ENCODE measurements at places on chromosomes 3 and 15.

GRCh38 chr15:77126529-77127326 is 55.8 kb upstream of the TSPAN3 start:
- H3K36me3 ChIP-seq: peaks cover 15% of the 10 kb centered on the region
- peak overlapping the region; percentile 45 for H3K27ac ChIP-seq
- H3K4me3 ChIP-seq: no peak overlapping the region
- no peak for DNase-seq
- peaks cover 49% of the 10 kb centered on the region for H3K4me1 ChIP-seq
- H3K27me3 ChIP-seq: no peaks in the 10 kb centered on the region

DNA sequence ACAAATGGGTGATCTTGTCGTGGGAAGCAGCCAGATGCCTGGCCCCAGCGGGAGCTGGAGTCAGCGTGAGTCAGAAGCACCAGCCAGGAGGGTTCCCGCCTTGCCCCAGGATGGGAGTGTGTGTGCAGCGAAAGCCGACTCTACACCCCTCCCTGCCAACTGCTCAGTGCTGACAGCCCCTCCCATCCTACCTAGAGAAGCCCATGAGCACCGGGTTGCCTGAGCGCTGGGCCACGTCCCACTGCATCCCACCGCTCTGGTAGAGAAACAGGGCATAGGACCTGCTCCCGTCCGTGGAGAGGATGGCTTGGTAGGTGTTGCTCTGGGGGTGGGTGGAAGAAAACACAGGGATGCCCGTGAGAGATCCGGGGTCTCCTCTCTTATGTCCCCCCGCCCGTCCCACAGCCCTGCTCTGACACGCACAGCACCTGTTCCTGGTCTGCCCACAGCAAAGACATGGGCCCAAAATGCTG is 42.9 kb downstream of the MUC4 start:
- H3K4me3 ChIP-seq: no peak overlapping the region
- no peak for DNase-seq
- H3K27ac ChIP-seq: no peak overlapping the region
- H3K36me3 ChIP-seq: no peaks in the 10 kb centered on the region
- no peaks in the 10 kb centered on the region for H3K4me1 ChIP-seq
- peaks cover 30% of the 10 kb centered on the region for H3K27me3 ChIP-seq

DNA sequence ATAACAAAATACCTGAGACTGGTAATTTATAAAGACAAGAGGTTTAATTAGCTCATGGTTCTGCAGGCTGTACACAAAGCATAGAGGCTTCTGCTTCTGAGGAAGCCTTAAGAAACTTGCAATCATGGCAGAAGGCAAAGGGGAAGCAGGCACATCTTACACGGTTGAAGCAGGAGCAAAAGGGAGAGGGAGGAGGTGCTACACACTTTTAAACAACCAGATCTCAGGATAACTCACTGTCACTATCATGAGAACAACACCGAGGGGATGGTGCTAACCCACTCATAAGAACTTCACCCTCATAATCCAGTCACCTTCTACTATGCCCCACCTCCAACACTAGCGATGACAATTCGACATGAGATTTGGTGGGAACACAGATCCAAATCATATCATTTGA is 54.4 kb downstream of the ATP8B4 start:
- DNase-seq: no peak
- H3K27me3 ChIP-seq: no peaks in the 10 kb centered on the region
- H3K4me3 ChIP-seq: no peak overlapping the region

GRCh38 chr3:170021083-170021482 is 16.7 kb upstream of the GPR160 start:
- H3K4me3 ChIP-seq: no peak overlapping the region
- DNase-seq: no peak
- peaks cover 11% of the 10 kb centered on the region for H3K27me3 ChIP-seq
- no peaks in the 10 kb centered on the region for H3K4me1 ChIP-seq
- no peak overlapping the region for H3K27ac ChIP-seq

DNA sequence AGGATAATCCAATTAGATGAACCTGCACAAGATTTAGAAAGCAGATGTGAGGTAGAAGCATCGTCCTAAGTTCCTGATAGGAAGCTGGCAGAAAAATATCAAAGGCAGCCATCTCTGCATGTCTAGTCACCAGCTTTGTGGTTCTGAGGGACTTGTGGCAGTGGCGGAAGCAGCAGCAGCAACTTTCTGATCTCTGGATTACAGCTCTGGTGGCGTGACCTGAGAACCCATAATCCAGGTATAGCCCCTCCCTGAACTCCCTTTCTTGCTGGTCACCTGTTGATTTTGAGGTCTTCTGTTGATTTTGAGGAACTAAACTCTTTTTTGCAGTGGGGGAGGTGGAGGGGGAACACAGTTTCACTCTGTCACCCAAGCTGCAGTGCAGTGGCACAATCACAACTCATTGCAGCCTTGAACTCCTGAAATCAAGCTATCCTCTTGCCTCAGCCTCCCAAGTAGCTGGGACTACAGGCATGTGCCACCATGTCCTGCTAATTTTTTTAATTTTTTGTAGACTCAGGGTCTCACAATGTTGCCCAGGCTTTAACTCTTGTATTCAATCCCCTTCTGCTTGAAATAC is 7.9 kb downstream of the FSIP1 start:
- H3K4me1 ChIP-seq: peaks cover 12% of the 10 kb centered on the region
- H3K27ac ChIP-seq: no peak overlapping the region
- H3K27me3 ChIP-seq: no peaks in the 10 kb centered on the region
- no peaks in the 10 kb centered on the region for H3K36me3 ChIP-seq
- no peak overlapping the region for H3K4me3 ChIP-seq
- DNase-seq: no peak

- no peaks in the 10 kb centered on the region for H3K27me3 ChIP-seq
- H3K27ac ChIP-seq: peak overlapping the region; percentile 4
- no peak for DNase-seq
- peaks cover 51% of the 10 kb centered on the region for H3K4me1 ChIP-seq
- peaks cover 95% of the 10 kb centered on the region for H3K36me3 ChIP-seq
Observed at GRCh38 chr3:57923101-57923500, 85.1 kb upstream of the FLNB start.

GRCh38 chr15:88805031-88805780 is 2.0 kb downstream of the ACAN start:
- H3K36me3 ChIP-seq: no peaks in the 10 kb centered on the region
- no peak for DNase-seq
- H3K27ac ChIP-seq: no peak overlapping the region

- H3K27ac ChIP-seq: no peak overlapping the region
- no peak for DNase-seq
- no peak overlapping the region for H3K4me3 ChIP-seq
- no peaks in the 10 kb centered on the region for H3K36me3 ChIP-seq
- H3K27me3 ChIP-seq: no peaks in the 10 kb centered on the region
Observed at GRCh38 chr3:66673293-66673692, 172.5 kb upstream of the LRIG1 start.

DNA sequence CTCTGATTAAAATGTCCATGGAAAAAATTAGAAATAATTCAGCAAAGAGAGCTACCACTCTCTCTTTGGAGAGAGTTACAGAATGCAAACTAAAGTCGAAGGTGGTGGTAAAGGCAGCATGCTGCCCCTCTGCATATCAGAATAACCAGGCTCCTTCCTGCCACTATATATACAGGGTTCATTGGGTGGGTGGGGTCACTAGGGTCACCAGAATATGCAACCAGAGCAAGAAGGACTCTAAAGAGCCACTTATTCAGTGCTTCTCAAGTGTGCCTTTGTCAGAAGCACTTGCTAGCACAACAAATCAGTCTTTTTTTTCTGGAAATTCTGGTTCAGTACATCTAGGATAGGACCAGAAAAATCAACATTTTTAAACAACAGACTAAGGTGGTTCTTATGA is 70.0 kb downstream of the MTHFS start:
- H3K27ac ChIP-seq: no peak overlapping the region
- H3K4me1 ChIP-seq: no peaks in the 10 kb centered on the region
- DNase-seq: no peak
- peaks cover 6% of the 10 kb centered on the region for H3K36me3 ChIP-seq
- H3K27me3 ChIP-seq: no peaks in the 10 kb centered on the region
- H3K4me3 ChIP-seq: no peak overlapping the region

DNA sequence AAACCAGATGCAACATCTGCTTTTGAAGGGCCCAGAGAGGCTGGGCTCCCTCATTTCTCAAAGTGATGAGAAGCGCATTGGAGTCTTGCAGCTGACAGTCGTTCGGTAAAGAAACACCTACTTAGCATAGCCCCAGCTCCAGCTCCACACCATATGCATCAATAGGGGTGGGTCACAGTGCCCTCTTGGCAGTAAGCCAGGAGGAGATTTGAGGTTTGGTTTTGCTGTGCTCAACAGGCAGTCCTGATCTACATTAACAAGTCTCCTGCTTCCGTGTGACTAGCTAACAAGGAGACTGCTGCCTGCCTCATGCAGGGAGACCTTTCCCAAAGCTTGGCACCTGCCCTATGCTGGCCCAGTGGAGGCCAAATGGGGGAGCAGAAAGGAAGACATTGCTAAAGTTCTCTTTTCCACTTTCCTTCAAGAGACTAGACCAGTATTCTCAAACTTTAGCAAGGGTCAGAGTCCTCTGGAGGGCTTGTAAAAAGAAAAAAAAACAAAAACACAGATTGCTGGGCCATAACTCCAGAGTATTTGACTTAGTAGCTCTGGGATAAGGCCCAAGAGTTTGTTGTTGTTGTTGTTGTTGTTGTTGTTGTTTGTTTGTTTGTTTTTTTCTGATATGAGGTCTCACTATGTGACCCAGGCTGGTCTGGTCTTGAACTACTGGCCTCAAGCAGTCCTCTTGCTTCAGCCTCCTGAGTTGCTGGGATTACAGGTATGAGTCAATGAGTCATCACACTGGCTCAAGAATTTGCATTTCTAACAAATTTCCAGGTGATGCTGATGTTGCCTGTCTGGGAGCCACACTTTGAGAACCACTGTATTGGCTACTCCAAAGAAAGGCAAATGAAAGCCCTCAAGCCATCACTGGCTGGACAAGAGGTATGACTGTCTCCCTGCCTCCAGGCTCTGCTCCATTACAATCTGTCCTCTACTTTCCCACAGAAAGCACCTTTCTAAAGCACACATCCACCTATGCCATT is 294.9 kb downstream of the RORA start:
- H3K27ac ChIP-seq: no peak overlapping the region
- no peaks in the 10 kb centered on the region for H3K36me3 ChIP-seq
- no peaks in the 10 kb centered on the region for H3K4me1 ChIP-seq
- no peaks in the 10 kb centered on the region for H3K27me3 ChIP-seq
- DNase-seq: no peak

- H3K4me1 ChIP-seq: no peaks in the 10 kb centered on the region
- no peak for DNase-seq
- no peak overlapping the region for H3K4me3 ChIP-seq
- no peaks in the 10 kb centered on the region for H3K36me3 ChIP-seq
- no peak overlapping the region for H3K27ac ChIP-seq
Observed at GRCh38 chr15:98443526-98443925, 204.8 kb upstream of the IGF1R start.

DNA sequence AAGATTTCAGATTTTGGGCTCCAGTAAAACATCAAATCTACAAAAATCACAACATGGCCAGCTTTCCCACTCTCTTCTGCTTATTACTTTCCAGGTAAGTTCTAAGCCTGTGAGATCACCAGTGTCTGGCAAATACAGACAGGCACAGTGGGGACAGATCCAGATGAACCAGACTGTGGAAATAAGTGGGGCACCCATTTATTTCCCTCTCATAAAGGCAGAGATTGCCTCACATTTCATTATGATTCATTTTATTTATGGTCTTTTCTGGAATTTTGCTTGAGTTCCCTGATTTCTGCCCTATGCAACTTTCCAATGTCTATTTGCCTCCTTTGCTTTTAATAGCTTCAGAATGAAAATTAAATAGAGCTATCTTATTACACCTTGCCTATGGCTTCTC is 66.8 kb downstream of the GREM1 start:
- peaks cover 3% of the 10 kb centered on the region for H3K27me3 ChIP-seq
- no peaks in the 10 kb centered on the region for H3K36me3 ChIP-seq
- no peak overlapping the region for H3K4me3 ChIP-seq
- H3K27ac ChIP-seq: no peak overlapping the region

DNA sequence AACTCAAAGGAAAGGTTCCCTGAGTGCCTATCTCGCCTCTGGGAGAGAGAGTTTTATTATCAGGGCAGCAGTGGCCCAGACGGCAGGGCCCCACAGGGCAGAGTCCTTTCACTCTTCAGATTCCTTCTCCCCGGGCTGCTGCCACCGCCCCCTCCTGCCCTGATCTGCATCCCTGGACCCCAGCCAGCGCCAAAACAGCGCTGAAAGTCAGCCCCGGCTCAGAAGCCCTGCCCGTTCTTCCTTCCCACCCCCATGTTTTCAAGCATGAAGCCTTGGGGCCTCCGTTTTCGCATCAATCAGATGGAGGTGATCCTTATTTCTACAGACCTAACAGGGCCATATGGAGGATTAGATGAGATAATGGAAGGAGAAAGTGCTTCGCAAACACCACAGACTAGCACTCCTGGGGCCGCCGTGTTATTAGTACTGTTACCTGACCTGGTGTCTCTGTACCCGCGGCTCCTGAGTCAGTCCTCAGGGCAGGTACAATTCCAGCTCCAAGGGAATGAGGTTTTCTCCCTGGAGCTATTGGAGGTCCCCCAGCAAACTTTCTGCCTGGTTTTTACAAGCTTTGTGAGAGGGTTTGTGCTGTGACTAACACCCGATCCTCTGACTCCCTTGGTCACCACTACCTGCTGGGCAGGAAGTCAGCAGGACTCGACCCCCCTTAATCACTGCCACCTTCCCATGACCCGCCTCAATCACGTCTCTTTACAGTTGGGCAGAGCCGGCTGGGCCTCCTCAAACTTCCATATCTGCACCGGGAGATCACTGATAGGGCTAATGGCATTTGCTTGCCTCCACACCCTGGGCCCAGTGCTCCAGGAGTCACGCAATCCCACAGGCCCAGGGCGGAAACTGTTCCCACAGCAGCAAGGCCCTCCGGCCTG is 39.5 kb upstream of the TSEN2 start:
- DNase-seq: no peak
- H3K27me3 ChIP-seq: no peaks in the 10 kb centered on the region
- no peak overlapping the region for H3K4me3 ChIP-seq
- peaks cover 48% of the 10 kb centered on the region for H3K4me1 ChIP-seq

DNA sequence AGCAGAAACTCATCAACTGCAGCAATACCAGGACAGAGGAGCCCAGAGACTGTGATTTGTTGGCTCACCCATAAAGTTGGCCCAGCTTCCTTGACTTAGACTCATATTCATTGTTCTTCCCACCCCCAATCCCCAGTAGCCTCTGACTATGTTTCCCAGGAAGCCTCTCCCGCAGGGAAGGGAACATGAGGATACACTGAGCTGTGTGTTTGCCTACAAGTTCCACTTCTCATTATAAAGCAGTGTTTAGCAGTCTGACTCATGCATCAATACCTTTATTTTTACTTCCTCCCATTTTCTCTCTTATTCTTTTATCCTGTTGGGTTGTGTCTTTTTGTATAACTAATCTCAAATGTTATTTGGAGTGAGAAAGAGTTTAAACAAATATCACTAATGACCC is 111.6 kb upstream of the PHLDB2 start:
- no peak overlapping the region for H3K4me3 ChIP-seq
- H3K27ac ChIP-seq: peak overlapping the region; percentile 46
- peaks cover 21% of the 10 kb centered on the region for H3K4me1 ChIP-seq
- no peak for DNase-seq
- H3K36me3 ChIP-seq: no peaks in the 10 kb centered on the region
- no peaks in the 10 kb centered on the region for H3K27me3 ChIP-seq
